ENCODE measurements at places on chromosomes 4 and X. TPM values are rescaled to one million over a fixed set of nuclear protein-coding genes. Genes with fewer than 3 reads are reported as not detected.

Gene TRIM61
- 2.7 TPM for total RNA-seq

Gene EFNB1
- total RNA-seq = 23.6 TPM

Gene FAM241A
- 7.7 TPM for total RNA-seq

Gene IBSP
- not detected for total RNA-seq

Gene ENPEP
- total RNA-seq = 12.2 TPM

Gene HMGB2
- 40.0 TPM for total RNA-seq

Gene BRCC3
- total RNA-seq = 13.4 TPM

Gene NLGN3
- 0.52 TPM for total RNA-seq

Gene STAP1
- total RNA-seq = not detected

Gene GASK1B
- 71.2 TPM for total RNA-seq

Gene RASSF6
- not detected for total RNA-seq

Gene RTL9
- 0.63 TPM for total RNA-seq

Gene N4BP2
- 4.7 TPM for total RNA-seq
